Stimulated activated CD8-positive, alpha-beta memory T cell treated with anti-CD3 and anti-CD28 coated beads, Interleukin-15, amount 100 ng/mL, for 24 hours (primary cell): ENCODE measurements at places on chromosomes 7 and 10.

GRCh38 chr10:6177880-6178281, 24.9 kb upstream of the PFKFB3 start:
- DNase-seq, result no peak

DNA sequence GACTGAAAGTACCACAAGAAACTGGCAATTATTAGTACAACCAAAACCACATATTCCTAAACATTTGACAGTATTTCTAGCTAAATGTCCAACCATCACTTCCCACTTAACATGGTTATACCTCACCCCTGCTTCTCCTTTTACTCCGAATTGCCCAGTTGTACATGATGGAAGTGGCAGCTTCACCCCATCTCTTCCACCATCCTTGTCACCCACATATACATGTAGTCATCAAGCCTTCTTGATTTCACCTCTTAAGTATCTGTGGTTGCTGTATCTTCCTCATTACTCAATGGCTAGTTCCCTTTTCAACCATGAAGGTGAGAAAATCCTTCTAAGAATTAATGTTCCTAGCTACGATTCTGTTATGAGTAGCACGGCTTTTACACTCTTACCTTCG, 388.2 kb downstream of the CALN1 start:
- no peak for DNase-seq

DNA sequence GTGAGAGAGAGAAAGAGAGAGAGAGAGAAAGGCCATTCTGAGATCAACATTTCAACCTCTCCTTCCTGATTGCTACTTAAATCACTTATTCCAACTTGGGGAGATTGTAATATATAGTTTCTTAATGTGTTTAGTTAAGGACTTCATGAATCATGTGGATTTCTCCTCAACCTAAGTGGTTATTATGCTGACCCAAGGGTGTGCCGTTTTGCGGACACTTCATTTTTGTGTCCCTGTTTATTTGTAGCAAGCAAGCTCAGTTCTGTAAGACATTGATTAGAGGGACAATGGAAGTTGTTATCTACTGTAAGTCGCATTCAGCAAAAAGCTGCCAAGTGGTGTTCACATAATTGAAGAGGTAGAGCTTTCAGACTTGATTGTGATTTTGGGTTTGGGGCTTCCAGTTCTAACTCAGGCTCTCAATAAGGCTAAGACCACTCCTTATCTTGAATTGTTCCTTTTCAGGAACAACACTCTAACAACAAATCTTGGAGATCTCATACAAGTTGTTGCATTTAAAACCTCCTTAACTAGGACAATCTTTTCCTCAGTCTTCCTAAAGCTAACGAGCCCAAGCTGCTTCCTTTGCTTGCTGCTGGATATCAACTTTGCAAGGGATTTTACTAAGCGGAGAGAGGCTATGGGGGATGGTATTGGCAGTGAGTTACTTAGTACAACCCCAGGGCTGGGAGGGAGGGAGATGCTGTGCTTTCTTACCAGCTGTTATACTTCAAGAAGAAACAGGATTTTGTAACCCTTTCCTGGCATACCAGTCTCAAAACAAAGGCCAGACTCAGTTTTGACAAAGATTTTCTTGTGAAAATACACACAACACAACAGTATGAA, 19.8 kb upstream of the COL1A2 start:
- DNase-seq, result no peak

DNA sequence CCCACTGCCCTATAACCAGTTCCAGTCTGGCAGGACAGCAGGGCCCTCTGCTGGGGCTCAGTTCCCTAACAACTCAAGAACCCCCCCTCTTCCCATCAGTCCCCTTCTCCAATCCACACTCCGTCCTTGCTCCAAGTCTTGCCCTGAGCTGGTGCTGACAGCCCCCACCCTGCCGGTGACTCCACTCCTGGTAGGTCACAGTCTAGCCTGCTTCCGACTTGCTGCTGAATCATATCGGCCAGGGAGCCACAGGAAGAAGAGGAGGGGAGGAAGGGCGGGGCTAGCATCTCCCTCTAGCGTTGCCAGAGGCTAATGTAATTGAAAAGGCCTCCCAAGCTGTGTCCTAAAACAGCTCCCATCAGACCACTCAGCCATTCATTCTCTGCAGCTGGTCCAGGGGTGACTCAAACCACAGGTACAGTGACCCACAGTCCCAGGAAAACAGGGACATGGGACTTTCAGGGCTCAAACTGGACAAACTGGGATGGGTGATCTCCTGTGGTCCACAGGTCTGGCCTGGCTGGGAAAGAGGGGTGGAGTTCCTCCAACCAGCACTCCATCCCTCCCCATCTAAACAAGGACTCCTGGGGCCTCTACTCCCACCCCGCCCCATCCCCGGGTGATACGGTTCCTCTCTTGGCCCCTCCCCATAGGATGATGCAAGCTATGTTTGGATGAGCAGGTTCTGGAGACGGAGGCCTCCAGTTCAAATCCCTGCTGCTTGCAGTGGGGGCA, 158.8 kb downstream of the SH3PXD2A start:
- DNase-seq, result no peak

GRCh38 chr7:1423264-1423811, 35.9 kb downstream of the MICALL2 start:
- DNase-seq, result no peak

GRCh38 chr7:158064631-158065030, 523.0 kb downstream of the PTPRN2 start:
- no peak for DNase-seq

DNA sequence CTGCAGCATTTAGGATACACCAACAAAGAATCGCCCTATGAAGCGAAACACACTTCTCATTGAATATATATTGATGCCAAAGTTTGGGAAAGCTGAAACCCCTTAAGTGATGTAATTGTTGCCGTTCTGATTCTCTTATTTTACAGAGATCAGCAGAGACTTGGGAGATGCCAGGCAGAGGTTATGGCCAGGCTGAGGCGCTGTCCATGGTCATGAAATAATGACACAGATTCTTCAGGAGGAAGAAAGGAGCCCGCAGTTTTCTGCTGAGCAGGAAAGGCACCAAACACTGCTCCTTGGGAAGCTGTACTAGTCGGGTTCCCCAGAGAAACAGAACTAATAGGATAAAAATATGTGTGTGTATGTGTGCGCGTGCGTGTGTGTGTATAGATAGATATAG, 566.0 kb downstream of the CALN1 start:
- DNase-seq, result no peak

- DNase-seq, result no peak
Observed at GRCh38 chr10:97182288-97182990, 3.3 kb downstream of the SLIT1 start.

DNA sequence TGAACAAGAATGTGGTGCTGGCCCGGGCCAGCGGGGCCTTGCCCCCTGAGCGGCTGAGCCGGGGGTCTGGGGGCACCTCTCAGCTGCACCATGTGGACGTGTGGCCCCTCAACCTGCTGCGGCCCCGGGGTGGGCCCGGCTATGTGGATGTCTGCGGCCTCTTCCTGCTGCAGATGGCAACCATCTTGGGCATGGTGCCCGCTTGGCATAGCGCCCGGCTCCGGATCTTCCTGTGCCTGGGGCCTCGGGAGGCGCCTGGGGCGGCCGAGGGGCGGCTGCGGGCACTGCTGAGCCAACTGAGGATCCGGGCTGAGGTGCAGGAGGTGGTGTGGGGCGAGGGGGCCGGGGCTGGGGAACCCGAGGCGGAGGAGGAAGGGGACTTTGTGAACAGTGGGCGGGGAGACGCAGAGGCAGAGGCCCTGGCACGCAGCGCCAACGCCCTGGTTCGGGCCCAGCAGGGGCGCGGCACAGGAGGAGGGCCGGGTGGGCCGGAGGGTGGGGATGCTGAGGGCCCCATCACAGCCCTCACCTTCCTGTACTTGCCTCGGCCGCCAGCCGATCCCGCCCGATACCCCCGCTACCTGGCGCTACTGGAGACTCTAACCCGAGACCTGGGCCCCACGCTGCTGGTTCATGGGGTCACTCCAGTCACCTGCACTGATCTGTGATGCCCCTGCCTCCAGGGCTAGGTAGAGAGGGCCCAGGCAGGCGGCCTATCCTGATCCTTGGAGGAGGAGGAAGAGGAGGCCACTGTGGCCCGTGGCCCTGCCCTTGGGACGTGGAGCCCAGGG, 1.1 kb upstream of the TRIP6 start:
- DNase-seq, result no peak

DNA sequence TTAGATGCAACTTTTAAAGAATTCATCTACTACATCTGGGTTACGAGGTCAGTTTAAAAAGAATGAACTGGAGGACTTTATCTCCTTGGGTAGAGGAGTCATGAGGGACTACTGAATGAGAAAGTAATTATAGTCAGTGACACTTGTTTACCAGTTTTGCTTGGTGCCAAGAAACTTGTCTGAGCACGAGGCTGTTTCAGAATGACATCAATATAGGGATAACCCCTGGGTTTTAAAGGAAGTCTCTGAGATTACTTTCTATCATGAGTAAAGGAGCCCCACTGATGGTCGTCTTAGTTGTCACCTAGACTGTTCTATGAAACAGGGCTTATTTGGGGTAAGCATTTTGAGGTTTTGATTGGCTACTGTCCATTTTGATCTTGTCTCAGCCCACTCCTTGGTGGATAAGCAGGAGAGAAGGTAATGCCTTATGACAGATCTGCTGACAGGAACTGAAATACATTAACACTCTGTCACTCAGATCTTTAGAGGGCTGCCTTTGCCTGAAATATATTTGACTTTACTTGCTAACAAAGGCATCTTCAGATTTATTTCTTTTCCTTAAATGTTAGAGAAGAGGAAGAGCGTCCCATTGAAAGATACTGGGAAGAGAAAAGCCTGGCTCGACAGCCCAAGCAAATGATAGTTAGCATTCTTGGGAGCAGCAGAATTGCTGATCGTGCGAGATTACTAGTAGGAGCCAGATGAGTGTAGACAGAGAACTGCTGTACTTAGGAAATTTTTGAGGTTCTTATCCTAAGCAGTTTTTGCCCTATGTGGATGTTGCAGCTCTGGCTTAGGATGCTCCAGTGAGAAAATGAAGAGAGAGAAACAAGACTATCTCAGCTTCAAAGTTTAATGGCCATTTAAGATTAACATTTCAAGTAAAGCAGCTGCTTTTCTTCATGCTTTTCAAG, 299.2 kb upstream of the LRGUK start:
- DNase-seq, result no peak

GRCh38 chr10:31927565-31927883, 1.1 kb downstream of the ARHGAP12 start:
- DNase-seq, result no peak

DNA sequence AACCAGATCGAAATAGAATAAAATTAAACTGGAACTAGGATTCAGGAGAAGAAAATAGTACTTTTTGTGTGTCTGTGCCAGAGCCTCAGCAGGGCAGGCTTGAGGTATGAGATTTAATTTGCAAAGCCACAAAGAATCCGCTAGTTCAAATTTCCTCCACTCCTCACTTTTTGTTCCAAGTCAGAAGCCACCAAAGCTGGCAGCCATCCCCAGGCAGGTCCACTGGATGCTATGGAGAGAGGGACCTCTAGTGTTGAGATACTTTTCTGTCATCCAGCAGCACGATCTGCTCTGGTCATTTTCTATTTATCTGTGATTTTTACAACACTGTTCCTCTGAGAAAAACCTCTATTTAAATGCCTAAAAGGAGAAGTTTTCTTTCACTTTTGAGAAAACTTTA, 147.9 kb upstream of the FRMD4A start:
- DNase-seq, result no peak

- DNase-seq, result no peak
Observed at GRCh38 chr10:11663763-11664555, 52.5 kb upstream of the USP6NL start.

DNA sequence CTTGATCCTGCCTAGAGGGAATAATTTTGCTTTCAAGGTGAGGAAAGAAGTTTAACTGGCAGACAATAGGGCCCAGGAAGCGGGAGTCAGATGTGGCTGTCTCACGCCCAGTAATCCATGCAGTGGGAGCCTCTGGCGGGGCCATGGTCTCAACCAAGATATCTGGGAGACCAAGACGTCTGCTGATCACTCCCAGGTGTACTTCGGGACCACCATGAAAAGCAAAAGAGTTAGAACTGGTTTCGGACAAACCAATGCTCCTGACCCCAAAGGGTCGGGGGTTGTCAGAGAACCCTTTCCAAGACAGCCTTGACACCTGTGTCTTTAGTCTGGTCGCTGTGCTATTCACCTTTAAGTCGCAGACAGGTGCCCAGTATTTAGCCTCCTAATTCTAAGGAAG, 256.9 kb upstream of the MBL2 start:
- DNase-seq, result no peak

GRCh38 chr10:109743574-109743973, 179.7 kb downstream of the XPNPEP1 start:
- no peak for DNase-seq

GRCh38 chr7:47283497-47284131, 298.3 kb downstream of the TNS3 start:
- DNase-seq, result no peak

DNA sequence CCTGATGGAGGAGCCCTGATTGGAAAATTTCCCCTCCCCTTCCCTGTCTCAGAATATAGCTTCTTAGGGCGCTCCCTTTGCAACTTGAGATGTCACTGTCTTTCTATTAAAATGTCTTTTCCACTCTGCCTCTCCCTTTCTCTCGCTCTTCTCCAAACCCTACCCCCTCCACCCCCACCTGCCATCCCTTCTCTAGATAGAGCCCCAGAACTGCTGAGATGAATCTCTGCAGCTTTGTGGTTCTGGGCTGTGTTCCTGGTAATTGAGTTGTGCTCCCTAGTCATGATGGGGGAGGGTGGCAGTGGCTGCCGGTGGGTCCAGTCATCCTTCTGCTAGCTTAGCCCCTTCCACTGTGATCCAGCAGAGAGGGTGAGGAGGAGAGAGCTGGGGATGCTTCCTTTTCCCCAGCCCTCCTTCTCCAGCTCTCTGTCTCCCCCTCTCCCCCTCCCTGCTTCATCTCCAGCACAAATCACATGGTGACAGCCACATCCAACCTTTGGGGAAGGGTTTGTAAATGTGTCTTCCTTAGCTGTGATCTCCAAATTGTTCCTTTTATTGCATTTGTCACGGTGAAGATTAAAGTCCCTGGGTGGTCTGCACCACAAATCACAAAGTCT, 50.8 kb upstream of the BTRC start:
- DNase-seq, result no peak

DNA sequence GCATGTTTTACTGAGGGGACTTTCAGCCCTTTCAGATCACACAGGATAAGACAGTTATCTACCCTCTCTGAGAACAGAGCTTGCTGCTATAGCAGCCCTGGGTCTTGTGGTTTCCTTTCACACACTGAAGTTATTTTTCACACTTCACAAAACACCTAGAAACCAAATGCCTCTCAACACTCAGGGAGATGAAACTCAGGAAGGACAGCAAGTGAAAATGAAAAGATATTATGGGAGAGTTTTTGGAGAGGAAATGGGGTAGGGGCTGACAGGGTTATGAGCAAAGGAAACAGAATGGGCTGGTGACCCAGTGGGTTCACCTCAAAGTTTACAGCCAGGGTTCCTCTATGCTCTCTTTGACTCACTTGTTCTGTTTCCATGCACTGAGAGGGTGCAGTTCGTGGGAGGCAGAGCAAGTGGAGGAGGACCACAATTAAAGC, 17.0 kb upstream of the GIMAP2 start:
- no peak for DNase-seq
